Thoracic aorta endothelial cell (primary cell): ENCODE measurements at places on chromosomes 6 and 20. TPM values are rescaled to one million over a fixed set of nuclear protein-coding genes. Genes with fewer than 3 reads are reported as not detected.

Gene OR5V1
- total RNA-seq = not detected in 2 replicates

Gene HLA-DRA
- not detected in 2 replicates for total RNA-seq

Gene PROKR2
- not detected in 2 replicates for total RNA-seq

Gene LSM2
- total RNA-seq = 51.3 and 55.1 TPM in 2 replicates

Gene SLC17A3
- not detected in 2 replicates for total RNA-seq

Gene BCAS1
- under 0.01 TPM in 1 of 2 replicates, not detected in the other for total RNA-seq

Gene DEFB118
- not detected in 2 replicates for total RNA-seq

Gene BPIFB2
- total RNA-seq = not detected in 2 replicates

Gene FAM217A
- total RNA-seq = not detected in 2 replicates

Gene SNRPB
- 237 and 320 TPM in 2 replicates for total RNA-seq

Gene DST
- 378 and 439 TPM in 2 replicates for total RNA-seq

Gene DEFB124
- total RNA-seq = not detected in 2 replicates

Gene POPDC3
- 0.14 and 2.1 TPM in 2 replicates for total RNA-seq

Gene RSPH4A
- total RNA-seq = not detected in 2 replicates

Gene SIRPB1
- total RNA-seq = 0.14 and 0.80 TPM in 2 replicates

Gene MOCS1
- total RNA-seq = 10.5 and 15.7 TPM in 2 replicates

Gene KIF25
- not detected in 2 replicates for total RNA-seq

Gene ZKSCAN8
- 22.6 and 23.9 TPM in 2 replicates for total RNA-seq

Gene PBOV1
- not detected in 2 replicates for total RNA-seq

Gene PHF1
- 11.7 and 13.9 TPM in 2 replicates for total RNA-seq

Gene WFDC5
- total RNA-seq = not detected in 2 replicates

Gene TRERF1
- 0.27 and 1.2 TPM in 2 replicates for total RNA-seq

Gene YTHDF1
- total RNA-seq = 36.2 and 42.1 TPM in 2 replicates

Gene GJA1
- 394 and 527 TPM in 2 replicates for total RNA-seq

Gene CDH26
- total RNA-seq = 0.07 TPM in 1 of 2 replicates, not detected in the other

Gene CTAGE9
- total RNA-seq = not detected in 2 replicates

Gene SLC13A3
- total RNA-seq = 0.40 and 0.43 TPM in 2 replicates

Gene TEAD3
- 0.27 and 0.36 TPM in 2 replicates for total RNA-seq

Gene GLP1R
- total RNA-seq = not detected in 2 replicates

Gene OPN5
- total RNA-seq = not detected in 2 replicates

Gene FAM209B
- not detected in 2 replicates for total RNA-seq

Gene RARS2
- total RNA-seq = 37.5 and 40.1 TPM in 2 replicates

Gene KIF6
- total RNA-seq = under 0.01 TPM in 1 of 2 replicates, not detected in the other

Gene CST1
- total RNA-seq = 0.27 TPM in 1 of 2 replicates, not detected in the other

Gene SLC44A4
- 0.13 and 0.65 TPM in 2 replicates for total RNA-seq

Gene SRSF12
- under 0.01 and 0.36 TPM in 2 replicates for total RNA-seq

Gene MCHR2
- total RNA-seq = not detected in 2 replicates

Gene F13A1
- not detected in 2 replicates for total RNA-seq

Gene CPNE5
- total RNA-seq = 4.4 and 9.3 TPM in 2 replicates

Gene LPIN3
- 3.5 and 5.2 TPM in 2 replicates for total RNA-seq

Gene C6orf15
- not detected in 2 replicates for total RNA-seq

Gene IL17A
- total RNA-seq = not detected in 2 replicates

Gene SS18L1
- total RNA-seq = 12.9 and 13.4 TPM in 2 replicates

Gene BACH2
- total RNA-seq = 0.40 and 0.93 TPM in 2 replicates

Gene MROH8
- 1.5 and 1.9 TPM in 2 replicates for total RNA-seq

Gene RPS21
- total RNA-seq = 794 and 1,044 TPM in 2 replicates

Gene SNAP91
- total RNA-seq = under 0.01 TPM in 1 of 2 replicates, not detected in the other

Gene COL12A1
- total RNA-seq = 3.1 and 16.1 TPM in 2 replicates

Gene ULBP3
- total RNA-seq = 19.4 and 24.5 TPM in 2 replicates

Gene CYB5R4
- 5.6 and 9.3 TPM in 2 replicates for total RNA-seq

Gene GSTA3
- not detected in 2 replicates for total RNA-seq

Gene FAM8A1
- total RNA-seq = 19.8 and 21.5 TPM in 2 replicates

Gene RIN2
- 117 and 125 TPM in 2 replicates for total RNA-seq

Gene SLC26A8
- under 0.01 TPM in 2 replicates for total RNA-seq

Gene C20orf96
- 3.2 and 4.9 TPM in 2 replicates for total RNA-seq

Gene SLC22A1
- total RNA-seq = not detected in 2 replicates

Gene GHRH
- total RNA-seq = not detected in 2 replicates

Gene XKR7
- not detected in 2 replicates for total RNA-seq
